ENCODE measurements at places on chromosomes 1 and 21.

GRCh38 chr1:83098791-83099190, 900.1 kb downstream of the TTLL7 start:
- DNase-seq, result no peak

- peak; percentile 29 for DNase-seq
Measured at GRCh38 chr1:77533660-77534305, 148.7 kb downstream of the ZZZ3 start.

DNA sequence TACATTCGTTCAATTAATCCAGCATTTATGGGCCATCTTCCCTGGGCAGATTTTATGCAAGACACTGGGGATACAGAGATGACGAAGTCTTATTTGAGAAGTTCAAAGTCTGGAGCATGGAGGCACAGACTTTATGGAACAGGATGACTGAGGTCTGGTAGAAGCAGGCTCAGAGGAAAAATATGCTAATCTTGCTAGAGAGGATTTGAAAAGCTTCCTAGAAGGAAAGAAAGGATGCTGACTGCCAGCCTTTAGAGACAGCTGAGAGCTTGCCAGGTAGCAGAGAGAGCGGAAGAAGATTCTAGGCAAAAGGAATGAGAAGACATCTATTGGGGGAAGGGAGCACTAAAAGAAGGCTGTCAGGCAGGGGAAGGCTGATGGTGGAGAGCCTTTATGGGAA, 75.5 kb upstream of the ATP5PO start:
- DNase-seq, result no peak

DNA sequence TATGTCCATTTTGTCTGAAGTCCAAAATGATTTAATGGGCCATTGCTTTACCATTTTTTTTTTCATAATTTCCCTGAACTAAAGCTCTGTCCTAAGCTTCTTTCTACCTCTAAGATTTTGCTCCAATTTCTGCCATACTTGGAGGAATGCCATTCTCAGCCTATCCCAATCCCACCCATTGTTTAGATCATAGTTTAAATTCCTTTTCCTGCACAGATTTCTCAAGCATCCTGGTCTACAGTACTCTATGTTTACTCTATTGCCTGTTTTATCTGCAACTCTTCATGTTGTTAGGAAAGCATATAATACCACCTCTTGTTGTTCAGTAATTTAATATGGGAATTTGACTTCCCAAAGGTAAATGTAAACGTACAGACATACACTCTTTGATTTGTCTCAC, 30.8 kb downstream of the ADAMTS1 start:
- no peak for DNase-seq

GRCh38 chr1:15128520-15129313, 24.8 kb upstream of the TMEM51 start:
- DNase-seq, result peak; percentile 88

- DNase-seq, result no peak
Measured at GRCh38 chr1:172823534-172823933, 164.6 kb downstream of the FASLG start.

DNA sequence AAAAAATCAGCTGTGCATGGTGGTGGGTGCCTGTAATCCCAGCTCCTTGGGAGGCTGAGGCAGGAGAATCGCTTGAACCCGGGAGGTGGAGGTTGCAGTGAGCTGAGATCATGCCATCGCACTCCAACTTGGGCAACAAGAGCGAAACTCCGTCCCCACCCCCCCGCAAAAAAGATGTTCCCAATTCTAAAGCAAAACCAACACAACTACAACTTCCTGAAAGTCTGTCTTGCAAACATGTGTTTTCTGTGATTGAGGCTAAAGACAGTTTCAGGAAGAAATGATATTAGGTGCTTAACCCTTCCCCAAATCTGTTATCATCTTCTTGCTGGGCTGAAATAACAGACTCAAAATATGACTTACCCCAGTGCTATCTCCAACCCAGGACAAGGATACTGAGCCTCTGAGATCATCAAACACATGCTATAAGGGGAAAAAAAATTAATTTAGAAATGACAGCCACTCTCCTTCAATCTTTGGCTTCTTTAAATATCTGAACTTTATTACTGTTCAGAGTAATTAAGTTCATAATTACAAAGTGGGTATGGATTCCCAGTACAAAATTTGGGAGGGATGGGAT, 28.5 kb downstream of the SORT1 start:
- no peak for DNase-seq

- no peak for DNase-seq
Measured at GRCh38 chr1:206068314-206068713, 15.3 kb downstream of the RHEX start.

GRCh38 chr1:242402956-242403355, 121.5 kb downstream of the PLD5 start:
- DNase-seq, result no peak

DNA sequence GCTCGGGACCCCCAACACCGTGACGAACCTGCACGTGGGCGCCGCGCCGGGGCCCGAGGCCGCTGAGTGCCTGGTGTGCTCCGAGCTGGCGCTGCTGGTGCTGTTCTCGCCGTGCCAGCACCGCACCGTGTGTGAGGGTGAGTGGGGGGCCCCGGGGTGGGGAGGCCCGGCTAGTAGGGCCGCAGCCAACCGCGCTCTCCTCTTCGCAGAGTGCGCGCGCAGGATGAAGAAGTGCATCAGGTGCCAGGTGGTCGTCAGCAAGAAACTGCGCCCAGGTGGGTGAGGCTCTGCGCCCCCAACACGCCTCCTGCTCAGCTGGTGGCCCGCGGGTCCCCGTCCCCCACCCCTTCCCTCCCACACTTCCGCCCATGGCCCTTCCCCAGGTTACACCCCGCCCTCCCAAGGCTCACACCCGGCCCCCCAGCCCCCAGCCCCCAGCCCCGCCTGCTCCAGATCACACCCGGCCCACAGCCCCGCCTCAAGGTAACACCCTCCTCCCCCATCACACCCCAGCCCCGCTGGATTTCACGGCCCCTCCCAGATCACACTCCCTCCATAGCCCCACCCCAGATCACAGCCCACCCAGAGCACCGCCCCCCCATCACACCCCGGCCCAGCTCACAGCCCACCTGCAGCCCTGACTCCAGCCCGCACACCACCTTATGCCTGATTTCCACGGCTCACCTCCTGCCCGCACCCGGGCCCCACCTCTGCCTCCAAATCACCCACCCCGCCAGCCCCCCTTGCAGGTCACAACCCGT, 2.4 kb upstream of the MMP23B start:
- DNase-seq, result peak; percentile 75

DNA sequence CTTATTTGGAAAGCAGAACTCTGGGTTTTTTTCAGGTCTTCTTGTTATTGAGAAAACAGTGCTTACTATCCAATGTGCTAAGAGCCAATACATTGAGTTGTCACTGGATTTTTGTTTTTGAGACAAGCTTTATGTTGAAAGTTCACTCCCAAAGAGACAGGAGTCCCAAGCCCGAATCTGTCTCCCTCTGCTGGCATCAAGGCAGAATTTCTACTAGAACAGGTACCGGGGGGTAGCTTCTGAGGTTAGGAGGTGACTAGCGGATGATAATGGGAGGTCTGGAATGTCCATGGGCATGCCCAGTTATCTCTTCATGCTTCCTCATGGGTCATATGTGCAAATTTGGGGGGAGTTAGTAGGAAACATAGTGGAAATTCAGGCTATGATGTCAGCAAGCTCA, 25.1 kb downstream of the ZNF124 start:
- no peak for DNase-seq

- no peak for DNase-seq
Measured at GRCh38 chr21:42154237-42155044, 64.5 kb upstream of the ABCG1 start.

GRCh38 chr1:203520315-203520714, 26.4 kb downstream of the OPTC start:
- DNase-seq, result no peak

GRCh38 chr1:160779626-160780397, 16.2 kb upstream of the LY9 start:
- DNase-seq, result no peak

GRCh38 chr1:212937034-212937433, 13.3 kb upstream of the VASH2 start:
- DNase-seq, result no peak

DNA sequence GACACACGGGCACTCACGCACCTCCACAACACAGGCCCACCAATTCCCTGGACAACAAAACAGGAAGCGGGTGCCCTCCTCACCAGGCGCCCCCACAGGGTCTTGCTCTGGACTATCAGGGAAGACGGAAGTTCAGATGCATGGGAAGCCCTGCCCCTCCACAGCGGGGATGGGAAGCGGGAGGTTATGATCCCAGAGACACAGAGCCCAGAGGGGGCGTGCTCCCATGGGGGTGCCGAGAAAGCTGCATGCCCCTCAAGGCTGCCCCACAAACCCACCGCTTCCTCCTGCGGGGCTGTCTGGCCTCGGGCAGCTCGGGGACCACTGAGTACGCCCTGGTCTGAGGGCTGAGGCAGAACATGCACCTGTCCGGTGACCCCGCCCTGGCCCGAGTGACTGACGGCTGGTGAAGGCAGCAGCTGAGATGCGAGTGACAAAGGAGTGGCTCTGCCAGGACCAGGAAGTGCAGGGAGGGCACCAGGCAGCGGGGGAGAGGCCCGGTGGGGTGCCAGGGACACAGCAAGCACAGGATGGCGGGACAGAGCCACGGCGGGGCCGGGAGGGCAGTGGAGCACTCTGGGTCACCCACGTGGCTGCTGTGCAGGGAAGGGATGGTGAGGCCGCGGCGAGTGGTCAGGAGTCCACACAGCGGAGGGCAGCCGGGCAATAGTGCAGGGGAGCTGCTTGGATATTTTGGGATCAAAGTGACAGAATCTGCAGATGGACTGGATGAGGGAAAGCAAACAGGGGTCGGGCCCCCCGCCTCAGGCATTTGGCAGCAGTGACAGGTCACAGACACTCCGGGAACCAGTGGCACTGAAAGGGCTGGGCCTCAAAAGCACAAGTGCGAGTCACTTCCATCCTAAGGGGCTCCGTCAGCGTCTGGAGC, 18.6 kb downstream of the NADK start:
- DNase-seq, result no peak

GRCh38 chr1:2315674-2316450, 75.5 kb downstream of the MORN1 start:
- DNase-seq, result no peak

DNA sequence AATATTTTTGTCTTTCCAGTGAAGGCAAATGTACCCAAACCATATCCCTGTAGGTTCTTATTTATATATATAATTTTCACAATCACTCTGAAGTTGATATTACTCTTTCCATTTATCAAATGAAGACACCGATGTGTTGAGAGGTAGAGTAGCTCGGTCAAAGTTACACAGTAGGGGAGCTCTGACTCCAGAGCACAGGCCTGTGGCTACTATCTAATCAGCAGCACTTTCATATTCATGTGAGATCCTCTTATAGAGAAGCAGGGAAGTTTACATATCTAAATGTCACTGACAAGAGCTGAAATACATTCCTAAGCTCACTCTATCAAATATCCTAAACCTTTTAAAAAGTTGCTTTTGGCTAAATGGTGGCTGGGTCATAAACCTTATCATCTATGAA, 241.1 kb upstream of the B3GALT2 start:
- DNase-seq, result no peak

GRCh38 chr1:4081806-4082711, 182.0 kb upstream of the C1orf174 start:
- no peak for DNase-seq

GRCh38 chr1:159009704-159010361, at the start of gene IFI16:
Gene IFI16, plus strand, starts transcription at chr1:159009907. Its CDS starts 4,774 bp downstream, at chr1:159014681.
- DNase-seq, result peak; percentile 38

DNA sequence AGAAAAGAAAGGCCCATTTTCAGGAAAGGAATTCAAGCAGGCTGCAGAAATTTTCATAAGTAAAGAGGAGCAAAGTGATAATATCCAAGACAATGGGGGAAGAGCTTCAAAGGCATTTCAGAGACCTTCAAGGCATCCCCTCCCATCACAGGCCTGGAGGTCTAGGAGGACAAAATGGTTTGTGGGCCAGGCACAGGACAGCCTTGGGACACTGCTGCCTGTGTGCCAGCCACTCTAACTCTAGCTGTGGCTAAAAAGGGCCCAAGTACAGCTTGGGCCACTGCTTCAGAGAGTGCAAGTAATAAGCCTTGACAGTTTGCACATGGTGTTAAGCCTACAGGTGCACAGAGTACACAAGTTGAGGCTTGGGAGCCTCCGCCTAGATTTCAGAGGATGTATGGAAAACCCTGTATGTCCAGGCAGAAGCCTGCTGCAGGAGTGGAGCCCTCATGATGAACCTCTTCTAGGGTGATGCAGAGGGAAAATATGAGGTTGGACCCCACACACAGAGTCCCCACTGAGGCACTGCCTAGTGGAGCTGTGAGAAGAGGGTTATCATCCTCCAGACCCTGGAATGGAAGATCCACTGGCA, 51.8 kb upstream of the ZSWIM5 start:
- DNase-seq, result no peak

- DNase-seq, result no peak
Measured at GRCh38 chr1:153790966-153791647, 15.9 kb downstream of the SLC27A3 start.

- DNase-seq, result no peak
Measured at GRCh38 chr21:40769231-40769630, 77.7 kb downstream of the DSCAM start.

GRCh38 chr1:93595743-93596142, 85.9 kb downstream of the BCAR3 start:
- no peak for DNase-seq

DNA sequence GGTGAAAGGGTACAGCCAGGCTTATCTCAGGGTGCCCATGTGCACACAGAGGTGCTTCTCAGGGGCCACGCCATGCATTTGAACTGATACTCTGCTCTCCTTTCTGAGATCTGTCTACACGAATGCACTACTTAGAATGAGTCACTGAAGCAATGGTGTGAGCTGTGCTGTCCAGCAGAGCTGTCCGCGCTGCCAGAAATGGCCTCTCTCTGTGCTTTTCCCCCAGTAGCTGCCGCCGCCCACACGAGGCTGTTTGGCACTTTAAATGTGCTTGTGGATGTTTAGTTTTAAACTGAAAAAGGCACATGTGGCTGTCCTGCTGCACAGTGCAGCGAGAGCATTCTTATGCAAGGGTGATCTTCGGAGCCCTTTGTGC, 87.1 kb upstream of the COL6A1 start:
- DNase-seq, result no peak

DNA sequence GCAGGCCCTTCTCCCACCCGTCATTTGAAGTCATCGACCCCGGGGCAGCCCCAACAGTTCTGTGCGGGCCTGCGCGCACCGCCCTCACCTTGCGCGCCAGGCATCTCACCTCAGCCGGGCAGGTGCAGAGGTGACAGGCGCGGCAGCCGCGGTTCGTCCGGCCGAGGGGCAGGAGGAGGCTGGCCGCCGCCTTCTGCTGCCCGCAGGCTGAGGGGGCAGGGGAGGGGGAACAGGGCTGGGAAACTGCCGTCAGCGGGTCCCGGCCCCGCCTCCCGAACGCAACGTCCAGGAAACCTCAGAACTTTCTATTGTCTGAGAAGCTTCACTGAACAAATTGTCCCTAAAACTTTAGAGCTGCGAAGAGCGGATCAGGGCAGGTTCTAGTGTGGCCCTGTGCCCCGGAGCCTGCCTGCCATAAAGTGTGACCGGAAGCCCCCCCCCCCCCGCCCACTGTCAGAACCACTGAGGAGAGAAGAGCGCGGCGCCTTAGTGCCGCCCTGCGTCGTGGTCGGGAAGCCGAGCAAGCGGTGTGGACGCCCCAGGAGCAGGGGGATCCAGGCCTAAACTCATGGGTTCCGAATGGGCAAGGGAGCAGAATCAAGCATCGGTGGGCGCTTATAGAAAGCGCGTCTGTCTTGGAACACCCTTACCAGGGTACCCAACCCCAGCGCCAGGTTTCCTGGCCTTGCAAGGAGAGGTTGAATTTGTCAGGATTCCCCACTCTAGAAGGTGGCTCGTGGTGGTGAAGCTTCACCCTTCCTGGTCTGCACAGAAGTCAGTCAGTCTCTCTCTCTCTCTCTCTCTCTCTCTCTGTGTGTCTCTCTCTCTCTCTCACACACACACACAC, 13.3 kb upstream of the TBX15 start:
- DNase-seq, result no peak
